ENCODE measurements at places on chromosomes 3 and 15.

DNA sequence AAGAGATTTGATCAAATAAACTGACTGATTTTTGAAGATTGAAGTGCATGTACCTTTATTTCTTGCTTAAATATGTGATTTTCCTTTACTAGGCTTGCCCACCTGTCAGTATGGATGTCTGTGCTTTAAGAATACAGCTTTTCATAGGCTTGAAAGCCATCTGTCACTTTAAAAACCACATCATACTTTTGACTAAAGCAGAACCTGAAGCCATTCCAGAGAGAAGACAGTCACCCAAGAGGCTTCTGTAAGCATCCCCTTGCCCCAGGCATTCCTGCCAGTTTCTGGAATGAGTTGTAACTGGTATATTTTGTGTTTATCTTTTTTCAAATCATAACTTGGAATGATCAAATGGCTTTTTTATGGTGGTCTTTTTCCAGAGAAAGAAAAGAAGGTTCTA lies 24.0 kb downstream of the HPS3 start:
- DNase-seq = no peak

DNA sequence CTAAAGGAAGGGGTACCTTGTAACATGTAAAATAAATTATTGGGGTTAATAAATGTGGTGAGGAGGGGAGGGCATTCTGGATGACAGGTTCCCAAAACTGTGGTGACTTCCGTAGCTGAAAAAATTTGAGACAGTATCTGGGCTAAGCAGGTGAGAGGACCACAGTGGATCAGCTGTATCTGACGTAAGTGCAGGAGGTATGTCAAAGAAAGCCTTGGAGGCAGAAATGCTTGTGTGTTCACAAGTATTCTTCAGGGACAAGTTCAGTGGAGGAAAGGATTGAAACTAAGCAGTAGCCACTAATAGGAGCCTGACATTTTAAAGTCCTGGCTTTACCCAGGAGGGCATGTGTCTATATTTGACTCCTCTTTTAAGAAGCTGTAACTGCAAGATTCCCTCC lies 52.0 kb downstream of the CD86 start:
- no peak for DNase-seq

GRCh38 chr3:13706451-13706850 lies 157.5 kb downstream of the FBLN2 start:
- DNase-seq = no peak

DNA sequence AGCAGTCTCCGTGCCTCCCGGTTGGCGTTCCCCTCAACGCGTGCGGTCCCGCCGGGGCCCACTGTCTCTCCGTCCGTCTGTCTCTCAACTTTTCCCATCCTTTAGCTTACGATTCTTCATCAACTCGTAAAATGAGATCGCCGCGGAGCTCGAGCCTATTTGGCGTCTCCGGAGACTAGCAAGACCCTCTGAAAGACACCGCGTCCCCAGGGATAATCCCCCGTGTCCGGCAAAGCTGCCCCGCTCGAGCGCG lies 3.4 kb downstream of the GATA2 start:
- no peak for DNase-seq

DNA sequence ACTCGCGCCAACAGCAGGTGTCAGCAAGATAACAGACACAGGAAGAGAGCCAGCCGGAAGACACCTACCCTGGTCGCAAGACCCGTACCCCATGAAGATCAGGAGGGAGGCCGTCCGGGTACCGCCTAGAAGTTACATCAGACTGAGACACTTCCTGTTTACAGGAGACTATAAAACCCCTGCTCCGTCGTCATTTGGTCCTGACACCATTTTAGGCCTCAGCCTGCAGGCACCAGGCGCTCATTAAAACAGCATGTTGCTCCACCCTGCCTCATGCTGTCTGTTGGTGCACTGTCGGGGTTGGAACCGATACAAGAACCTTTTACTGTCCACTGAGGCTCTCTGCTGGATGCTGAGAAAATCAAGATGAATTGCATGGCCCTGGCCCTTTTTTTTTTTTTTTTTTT lies 15.6 kb upstream of the PRTG start:
- peak; percentile 40 for DNase-seq

DNA sequence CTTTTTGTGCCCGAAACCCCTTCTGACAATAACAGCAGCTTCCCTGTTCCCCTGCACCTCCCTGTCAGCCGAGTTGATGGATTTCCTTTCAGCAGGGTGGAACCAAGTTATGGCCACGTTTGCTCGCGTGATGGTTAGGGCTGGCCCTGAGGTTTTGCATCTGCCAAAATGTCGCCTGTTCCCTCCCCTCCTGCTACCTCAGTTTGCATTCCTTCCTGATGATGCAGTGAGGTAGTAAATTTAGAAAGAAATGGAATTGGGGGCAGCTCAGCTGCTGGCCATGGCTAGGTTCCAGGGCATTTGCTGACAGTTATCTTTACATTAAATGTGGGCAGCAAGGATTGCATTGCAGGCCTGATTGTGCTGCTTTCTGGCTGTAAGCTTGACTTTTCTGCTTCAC lies 13.2 kb downstream of the LIMD1 start:
- no peak for DNase-seq

- no peak for DNase-seq
Measured at GRCh38 chr3:132469326-132469725, 52.0 kb downstream of the DNAJC13 start.

- no peak for DNase-seq
Measured at GRCh38 chr3:17686613-17687012, 55.8 kb downstream of the TBC1D5 start.

- DNase-seq = no peak
Measured at GRCh38 chr3:65409176-65409569, 629.5 kb downstream of the MAGI1 start.

GRCh38 chr15:65342493-65342892 lies 35.3 kb downstream of the IGDCC3 start:
- DNase-seq = peak; percentile 27

DNA sequence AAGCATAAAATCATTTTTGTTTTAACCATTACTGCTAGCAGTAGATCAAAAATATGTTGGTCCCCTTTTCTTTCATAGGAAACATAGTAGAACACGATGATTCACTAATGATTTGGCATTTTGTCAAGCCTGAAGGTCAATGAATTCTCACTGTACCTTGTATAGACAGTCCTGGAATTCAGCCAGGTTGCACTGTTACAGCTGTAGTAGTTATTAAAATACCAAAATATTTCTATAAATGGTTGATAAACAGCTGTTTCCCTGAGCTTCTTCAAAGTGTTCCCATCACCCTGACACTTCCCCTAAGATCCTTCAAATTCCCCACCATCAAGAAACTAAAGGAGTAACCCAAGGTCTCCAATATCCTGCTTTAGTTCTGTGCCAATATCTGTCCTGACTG lies 200.9 kb downstream of the ATP8B4 start:
- DNase-seq = no peak

DNA sequence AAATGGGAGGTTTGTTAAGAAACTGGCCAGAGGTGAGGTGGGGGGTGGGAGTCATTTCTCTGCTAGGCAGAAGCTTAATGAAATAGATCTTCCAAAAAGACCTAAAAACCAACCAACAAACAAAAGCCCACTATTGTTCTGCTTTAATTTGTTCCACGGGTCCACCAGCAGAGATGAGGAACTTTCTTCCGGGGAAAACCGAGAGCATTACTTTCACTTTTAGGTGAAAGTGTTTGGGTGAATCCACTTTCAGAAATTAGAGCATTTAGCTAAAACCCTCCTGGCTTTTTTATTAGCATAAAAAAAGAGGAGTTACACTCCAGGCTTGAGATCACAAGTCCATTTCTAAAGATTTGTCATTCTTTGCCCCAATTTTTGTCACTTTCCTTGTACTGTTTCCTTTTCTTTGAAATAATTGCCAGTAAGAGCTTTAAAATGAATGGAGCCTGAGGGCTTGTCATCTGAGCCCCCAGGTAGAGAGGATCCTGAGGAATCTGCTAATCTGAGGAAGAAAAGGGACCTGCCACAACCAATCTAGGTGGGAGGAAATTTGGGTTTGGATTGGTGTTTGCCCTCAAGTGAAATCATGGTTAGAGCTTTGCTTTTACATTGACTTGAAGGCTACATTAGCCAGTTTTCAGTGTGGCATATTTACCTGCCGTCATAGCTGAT lies 667.6 kb downstream of the NAALADL2 start:
- no peak for DNase-seq

DNA sequence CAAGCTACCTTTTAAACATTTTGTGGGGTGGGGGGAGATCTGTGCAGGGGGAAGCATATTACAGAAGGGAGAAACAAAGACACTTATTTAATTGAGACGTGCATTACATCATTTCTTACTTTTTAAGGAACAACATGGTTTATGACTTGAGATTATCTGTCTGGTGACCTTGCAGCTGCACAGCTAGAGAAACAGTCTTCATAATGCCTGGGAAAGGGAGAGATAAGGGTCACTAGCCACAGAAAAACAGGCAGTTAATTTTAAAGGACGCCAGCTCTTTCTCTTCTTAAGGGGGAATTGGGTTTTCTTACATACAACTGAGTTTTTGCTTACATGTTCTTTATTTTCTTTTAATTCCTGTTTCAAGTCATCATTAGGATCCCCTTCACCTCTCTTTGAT lies 147.9 kb downstream of the SST start:
- DNase-seq = no peak

DNA sequence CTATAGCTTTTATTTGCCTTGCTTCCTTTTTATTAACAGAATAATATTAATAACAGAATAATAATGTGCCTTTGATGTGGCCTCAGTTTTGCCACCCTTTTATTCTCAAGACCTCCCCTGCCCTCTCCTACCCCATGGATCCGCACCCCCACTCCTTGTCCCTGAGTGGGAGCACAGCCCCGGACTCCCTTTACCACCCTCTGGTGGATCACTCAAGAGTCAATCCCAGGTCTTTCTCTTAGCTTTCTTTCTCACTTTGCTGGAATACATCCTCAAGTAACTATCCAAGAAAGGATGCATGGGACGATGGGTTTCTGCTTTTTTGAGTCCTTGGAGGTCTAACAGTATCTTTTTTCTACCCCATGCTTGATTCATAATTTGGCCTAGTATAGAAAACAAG lies 63.4 kb downstream of the KLF13 start:
- DNase-seq = no peak

DNA sequence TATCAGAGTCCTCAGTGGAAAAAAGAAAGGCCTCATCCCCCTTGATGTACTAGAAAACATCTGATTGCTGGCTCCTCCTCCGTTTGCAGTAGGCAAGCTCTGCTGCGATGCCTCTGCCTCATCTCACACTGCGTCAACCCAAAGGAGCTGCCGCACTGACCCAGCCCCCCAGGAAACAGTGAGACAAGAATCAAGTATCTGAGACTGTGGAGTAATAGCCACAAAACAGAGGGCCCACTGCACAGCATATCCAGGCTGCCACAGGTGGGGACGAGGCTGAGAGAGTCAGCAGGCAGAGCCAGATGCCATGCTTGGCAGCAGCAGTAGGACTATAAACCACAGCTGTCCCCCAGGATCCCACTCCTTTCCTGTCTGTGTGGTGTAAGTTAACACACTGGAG lies 165.9 kb downstream of the STAC start:
- DNase-seq = no peak

DNA sequence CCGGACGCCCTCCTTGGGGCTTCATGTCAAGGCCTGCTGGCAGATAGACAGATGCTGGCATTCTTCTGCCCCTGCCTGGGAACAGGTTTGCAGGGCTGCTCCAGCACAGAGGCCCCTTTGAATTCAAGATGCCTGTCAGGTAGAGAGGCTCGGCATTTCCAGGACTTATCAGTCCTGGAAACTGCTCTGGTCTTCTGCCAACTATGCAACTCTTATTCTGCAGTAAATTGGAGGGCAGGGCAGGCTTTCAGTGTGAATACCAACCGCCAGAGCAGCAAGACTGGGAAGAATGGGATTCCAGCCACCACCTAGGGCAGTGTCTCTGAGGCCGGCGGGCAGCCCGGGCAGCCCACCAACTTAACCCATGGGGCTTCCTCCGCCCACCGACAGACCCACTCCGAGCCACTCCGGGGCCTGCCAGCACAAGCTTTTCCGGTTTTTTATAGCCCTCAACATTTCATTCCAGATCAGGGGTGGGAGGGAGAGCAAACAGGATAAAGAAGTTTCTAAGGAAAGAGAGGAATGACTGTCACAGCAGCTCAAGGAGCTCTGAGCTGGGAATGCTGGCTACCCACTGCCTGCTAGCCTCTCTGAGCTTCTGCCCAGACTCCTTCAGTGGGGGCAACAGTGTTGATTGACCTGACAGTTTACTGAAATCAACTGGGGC lies 140.9 kb downstream of the NTRK3 start:
- DNase-seq = no peak

GRCh38 chr15:60901647-60902046 lies 327.5 kb downstream of the RORA start:
- DNase-seq = no peak

- DNase-seq = no peak
Measured at GRCh38 chr3:53791317-53791716, 54.9 kb downstream of the CHDH start.
